ENCODE measurements at places on chromosomes 3 and 15. TPM values are rescaled to one million over a fixed set of nuclear protein-coding genes. Genes with fewer than 3 reads are reported as not detected.

Gene DNAH1
- total RNA-seq: 3.0 TPM

Gene ZCWPW2
- total RNA-seq: 0.74 TPM

Gene DNASE1L3
- not detected for total RNA-seq

Gene GUCA1C
- not detected for total RNA-seq

Gene FETUB
- total RNA-seq: not detected

Gene FAM43A
- total RNA-seq: 47.0 TPM

Gene TNFSF10
- total RNA-seq: not detected

Gene LHFPL4
- not detected for total RNA-seq

Gene CTXN2
- total RNA-seq: not detected

Gene LRRC15
- total RNA-seq: 2.2 TPM

Gene BCL6
- total RNA-seq: 20.1 TPM

Gene SCAMP2
- 35.3 TPM for total RNA-seq

Gene PXYLP1
- 5.9 TPM for total RNA-seq

Gene TIMP4
- 1.8 TPM for total RNA-seq

Gene NOX5
- 0.30 TPM for total RNA-seq

Gene CCR2
- not detected for total RNA-seq

Gene AMIGO3
- not detected for total RNA-seq

Gene OIP5
- 0.59 TPM for total RNA-seq

Gene BTLA
- not detected for total RNA-seq

Gene SLC26A6
- total RNA-seq: 19.0 TPM

Gene CASR
- not detected for total RNA-seq

Gene MUSTN1
- not detected for total RNA-seq

Gene PEX5L
- under 0.01 TPM for total RNA-seq

Gene ZNF660
- total RNA-seq: 4.2 TPM

Gene UTS2B
- 0.30 TPM for total RNA-seq

Gene LEKR1
- 0.59 TPM for total RNA-seq

Gene ALDH1A3
- 604 TPM for total RNA-seq
